ENCODE measurements at places on chromosomes 4 and X.
A peak's percentile ranks its signal among the peaks of the same experiment; 100 is the strongest.

- no peak for DNase-seq
Measured at GRCh38 chrX:52166840-52167239, 17.8 kb upstream of the MAGED4 start.

DNA sequence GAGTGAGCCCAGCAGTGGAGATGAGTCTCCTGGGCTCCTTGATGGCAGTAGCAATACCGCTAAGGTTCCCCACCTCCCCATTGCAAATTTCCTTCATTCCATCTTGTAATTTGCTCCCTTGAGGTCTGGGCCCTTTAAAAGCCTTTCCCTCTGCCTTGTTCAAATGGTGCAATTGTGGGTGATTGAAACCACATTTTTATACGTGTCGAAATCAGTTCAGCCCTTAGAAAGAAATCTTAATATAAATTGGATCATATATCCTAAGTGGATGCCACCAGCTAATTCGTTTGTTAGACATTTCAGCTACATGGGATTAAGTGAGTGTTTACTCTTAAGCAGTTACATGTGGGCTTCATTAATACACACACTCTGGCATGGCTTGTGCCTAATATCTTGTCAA, 68.6 kb downstream of the NHS start:
- no peak for DNase-seq

DNA sequence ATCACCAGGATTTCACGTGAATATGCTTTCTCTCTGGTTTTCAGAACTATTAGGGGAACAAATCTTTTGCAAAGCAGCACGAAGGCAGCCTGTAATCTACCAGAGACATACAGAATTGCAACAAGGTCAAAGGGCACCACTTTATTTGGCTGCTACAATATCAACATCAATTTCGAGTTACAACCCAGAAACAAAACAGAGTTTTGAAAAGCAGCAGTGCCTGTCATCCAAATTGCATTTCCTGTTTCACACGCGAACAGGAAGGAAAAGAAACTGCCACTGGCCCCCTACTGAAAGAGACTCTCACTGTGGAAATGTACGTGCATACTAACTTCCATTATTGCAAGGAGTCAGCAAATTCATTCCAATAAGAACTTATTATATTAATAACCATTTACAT, 17.1 kb upstream of the C1QTNF7 start:
- DNase-seq = peak; percentile 34

DNA sequence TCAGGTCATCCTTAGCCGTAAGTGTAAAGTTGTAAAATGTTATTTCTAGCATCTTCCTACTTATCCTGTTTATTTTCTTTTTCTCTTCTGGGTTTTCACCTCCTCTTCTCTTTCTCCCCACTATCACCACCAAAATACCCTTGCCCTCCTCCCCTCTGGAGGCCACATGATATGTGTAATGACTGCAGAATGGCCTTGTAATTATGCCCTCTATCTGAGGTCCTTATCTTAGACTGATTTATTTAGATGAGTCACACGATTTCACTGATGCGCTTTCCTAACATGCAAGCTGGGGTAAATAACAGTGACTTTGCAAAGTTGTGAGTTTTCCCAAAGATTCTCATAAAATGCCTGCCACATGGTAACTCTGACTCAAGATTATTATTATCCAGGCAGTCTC, 231.8 kb upstream of the GPRIN3 start:
- no peak for DNase-seq

GRCh38 chrX:40009890-40010289, 87.9 kb downstream of the BCOR start:
- DNase-seq = no peak

- no peak for DNase-seq
Measured at GRCh38 chr4:5809216-5809776, 83.6 kb downstream of the CRMP1 start.

Data from MM.1S (cell line).